Choroid plexus epithelial cell (primary cell): ENCODE measurements at places on chromosomes 13 and 19.

DNA sequence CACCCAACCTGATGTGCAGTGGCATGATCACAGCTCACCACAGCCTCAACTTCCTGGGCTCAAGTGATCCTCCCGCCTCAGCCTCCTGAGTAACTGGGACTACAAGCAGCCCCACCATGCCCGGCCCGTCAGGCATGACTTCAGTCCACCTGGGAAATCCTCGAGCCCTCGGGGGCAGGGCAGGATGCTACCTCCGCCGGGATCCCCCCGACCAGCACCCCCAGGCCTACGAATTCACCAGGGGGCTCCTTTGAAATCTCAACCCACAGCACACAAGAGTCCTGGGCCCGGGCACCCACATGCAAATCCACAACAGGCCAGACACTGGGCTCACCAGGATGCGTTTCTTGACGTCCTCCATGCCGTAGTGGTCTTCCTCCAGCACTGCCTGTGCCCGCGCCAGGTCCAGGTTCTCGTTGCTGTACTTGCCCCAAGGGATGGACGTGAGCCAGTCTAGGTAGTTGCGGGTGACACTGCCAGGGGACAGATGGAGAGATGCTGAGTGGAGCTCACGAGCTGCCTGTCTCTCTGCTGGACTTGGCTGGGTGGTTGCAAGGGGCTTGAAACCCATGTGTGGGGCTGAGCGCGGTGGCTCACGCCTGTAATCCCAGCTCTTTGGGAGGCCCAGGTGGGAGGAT lies 10.5 kb downstream of the RPL36 start:
- DNase-seq: no peak

- no peak for DNase-seq
Measured at GRCh38 chr19:45477186-45477585, 9.4 kb downstream of the FOSB start.

- DNase-seq: no peak
Measured at GRCh38 chr19:5976768-5977167, 1.2 kb downstream of the RANBP3 start.

DNA sequence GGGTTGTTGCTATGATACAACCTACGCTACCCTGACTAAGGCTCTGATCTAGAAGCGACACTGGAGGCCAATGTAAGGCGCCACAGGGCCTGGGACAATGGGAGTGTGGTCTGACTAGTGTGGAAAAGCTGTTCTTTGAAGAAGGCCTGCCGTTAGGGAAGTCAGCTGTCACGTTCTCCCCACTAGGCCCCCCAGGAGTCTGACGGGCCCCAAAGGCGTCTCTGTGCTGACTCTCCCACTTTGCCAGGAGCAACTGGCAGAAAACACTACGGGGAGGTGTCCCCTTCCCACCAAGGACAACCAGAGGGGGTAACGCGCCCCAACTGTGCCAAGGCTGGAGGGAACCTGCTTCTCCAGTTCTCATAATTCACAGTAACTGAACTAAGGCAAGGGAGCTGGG lies 25.3 kb upstream of the EIF3G start:
- no peak for DNase-seq

DNA sequence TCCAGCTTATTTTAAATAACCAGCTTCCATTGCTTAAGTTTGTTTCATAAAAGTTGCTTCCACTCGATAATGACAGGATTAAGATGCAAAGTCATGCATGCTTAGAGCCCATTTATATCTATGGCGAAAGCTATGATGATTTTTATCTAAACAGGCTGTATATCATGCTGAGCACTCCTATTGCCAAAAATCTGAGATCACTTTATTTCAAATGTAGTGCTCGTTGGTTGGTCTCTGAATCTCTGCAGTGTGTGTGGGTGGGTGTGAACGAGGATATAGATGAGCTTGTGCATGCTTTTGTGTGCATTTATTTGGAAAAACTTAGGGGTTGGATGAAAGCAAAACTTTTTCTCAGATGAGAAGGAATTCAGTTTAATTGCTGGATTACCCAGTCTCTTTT lies 27.0 kb upstream of the ARGLU1 start:
- peak; percentile 16 for DNase-seq

DNA sequence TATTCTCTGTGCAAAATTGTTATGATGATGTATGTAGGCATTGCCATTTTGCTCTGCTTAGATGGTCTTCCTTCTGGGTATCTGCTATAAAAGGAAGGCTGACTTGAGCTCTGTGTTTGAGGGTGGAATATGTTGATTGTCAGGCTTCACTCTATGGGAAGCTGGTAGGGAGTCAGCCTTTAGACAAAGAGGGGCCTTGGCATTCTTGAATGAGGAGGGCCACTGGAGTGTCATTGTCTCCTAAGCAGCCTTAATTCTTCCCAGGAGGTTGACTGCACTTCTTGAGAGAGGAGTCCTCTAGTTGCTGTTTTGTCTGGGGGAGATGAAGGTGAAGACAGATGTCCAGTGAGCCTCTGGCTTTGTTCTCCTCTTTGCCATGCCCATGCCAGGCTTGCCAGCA lies 266.8 kb downstream of the KCNRG start:
- no peak for DNase-seq

DNA sequence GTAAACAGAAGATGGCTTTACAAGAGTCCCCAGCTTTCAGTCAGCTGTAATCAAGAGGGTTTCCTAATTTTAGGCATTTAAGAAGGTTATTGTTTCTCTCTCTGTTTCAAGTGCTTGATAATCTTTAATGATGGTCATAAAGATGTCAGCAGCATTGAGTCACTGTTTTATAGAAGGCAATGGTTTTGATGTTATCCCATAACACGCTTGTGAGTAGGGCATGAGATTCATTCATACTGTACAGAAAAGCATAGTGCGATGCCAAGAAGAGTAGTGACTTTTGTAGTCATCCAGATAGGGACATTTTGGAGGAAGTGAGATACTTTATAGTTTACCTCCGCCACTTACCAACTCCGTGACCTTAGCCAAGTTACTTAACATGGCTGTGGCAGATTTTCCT lies 364.2 kb upstream of the SLC10A2 start:
- DNase-seq: no peak

DNA sequence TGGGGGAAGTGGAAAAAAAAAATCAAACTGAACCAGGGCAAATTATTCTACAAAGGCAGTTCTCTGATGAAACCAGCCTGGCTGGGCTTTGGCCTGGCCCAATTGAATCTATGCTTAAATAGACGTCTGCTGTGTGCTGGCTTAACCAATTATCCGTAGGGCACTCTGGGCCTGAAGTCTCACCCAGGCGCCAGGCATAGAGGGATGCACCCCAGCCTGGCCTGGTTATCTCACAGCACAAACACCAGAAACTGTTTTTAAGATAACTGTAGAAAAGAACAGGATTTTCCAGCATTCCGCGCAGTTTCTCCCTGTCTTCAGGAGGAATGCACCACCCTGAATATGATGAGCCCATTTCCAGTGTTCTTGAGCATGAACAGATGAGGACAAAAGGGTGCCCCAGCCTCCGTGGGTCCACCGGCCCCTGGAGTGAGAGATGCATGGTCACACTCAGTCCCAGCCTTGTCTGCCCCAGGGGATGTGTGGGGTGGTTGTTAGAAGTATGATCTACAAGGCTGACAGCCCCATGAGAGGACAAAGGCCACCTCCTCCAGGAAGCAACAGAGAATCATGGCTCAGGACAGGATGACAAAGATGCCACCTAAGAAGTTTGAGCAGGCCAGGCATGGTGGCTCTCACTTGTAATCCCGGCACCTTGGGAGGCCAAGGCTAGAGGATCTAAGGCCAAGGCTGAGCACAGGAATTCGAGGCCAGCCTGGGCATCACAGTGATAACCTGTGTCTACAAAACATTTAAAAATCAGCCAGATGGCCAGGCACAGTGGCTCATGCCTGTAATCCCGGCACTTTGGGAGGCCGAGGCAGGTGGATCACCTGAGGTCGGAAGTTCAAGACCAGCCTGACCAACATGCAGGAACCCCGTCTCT lies 50.2 kb downstream of the PEPD start:
- DNase-seq: no peak

DNA sequence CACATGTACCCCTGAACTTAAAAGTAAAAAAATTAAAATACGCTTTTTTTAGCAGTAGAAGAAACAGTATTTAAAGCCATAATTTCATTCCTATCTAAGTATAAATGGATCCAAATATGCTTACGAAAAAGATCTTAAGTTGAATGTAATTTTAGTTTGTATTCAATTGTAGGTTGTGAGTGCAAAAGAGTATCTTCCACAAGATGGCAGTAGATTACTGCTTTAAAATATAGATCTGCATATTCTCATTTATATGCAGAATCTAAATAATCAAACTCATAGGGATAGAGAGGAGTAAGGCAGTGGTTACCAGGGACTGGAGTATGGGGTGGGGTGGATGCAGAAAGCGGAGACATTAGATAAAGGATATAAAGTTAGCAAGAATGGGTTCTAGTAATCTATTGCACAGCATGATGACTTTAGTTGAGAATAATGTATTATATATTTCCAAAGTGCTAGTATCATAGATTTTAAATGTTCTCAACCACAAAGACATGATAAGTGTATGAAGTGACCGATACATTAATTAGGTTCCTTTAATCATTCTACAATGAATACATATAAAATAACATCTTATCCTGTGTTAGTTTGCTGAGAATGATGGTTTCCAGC lies 14.2 kb downstream of the OR7A17 start:
- DNase-seq: peak; percentile 50

GRCh38 chr19:13965926-13966683 lies 13.8 kb downstream of the DCAF15 start:
- DNase-seq: no peak

- peak; percentile 42 for DNase-seq
Measured at GRCh38 chr19:15379999-15380647, 536 bp upstream of the AKAP8 start.

DNA sequence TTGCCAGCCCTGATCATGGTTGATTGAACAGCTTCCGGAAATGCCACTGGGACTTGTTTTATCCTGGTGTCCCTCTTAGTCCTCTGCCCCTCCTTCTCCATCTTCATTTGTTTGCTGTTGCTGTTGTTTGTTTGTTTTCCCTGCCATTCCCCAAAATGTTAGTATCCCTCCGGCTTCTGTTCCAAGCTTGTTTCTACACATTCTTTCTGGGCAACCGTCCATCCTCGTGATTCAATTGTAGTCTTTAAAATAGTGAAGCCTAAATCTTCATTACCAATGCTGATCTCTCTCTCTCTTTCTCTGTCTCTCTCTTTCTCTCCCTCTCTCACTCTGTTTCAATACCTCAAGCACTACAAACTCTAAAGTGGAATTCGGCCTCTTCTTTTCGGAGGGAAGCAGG lies 649.3 kb upstream of the ARGLU1 start:
- no peak for DNase-seq

GRCh38 chr13:28000567-28000966 lies 12.1 kb upstream of the URAD start:
- DNase-seq: no peak

DNA sequence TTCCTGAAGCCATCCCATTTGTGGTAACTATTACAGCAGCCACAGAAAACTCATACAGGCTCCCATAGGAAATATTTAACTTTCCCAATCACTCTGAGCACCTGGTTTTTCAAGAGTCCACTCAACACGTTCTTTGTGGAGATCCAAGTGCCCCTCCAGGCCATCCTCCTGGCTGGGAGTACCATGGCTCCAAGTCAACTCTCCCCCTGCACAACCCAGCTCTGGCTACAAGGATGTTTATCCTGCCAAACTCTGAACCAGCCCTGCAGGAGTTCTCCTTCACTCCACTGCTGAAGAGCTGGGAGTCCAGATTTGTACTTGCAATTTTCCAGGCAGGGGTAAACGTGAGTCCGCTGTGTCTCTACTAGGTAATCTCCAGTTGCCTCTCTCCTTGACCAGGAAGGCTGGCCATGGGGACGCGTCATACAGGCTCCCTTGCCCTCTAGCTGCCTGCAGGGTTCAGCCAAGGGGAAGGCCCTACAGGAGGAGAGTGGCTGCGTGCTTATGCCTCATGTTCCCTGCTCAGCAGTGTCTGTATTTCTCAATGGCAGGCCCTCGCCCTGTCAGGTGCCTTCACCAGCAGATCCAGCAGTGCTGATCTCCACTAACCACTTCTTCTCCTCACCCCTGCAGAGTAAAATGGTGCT lies 29.9 kb upstream of the ARGLU1 start:
- no peak for DNase-seq

- peak; percentile 82 for DNase-seq
Measured at GRCh38 chr19:45443462-45444317, 20.0 kb upstream of the ERCC1 start.

GRCh38 chr13:83733293-83733692 lies 149.0 kb downstream of the SLITRK1 start:
- DNase-seq: no peak

DNA sequence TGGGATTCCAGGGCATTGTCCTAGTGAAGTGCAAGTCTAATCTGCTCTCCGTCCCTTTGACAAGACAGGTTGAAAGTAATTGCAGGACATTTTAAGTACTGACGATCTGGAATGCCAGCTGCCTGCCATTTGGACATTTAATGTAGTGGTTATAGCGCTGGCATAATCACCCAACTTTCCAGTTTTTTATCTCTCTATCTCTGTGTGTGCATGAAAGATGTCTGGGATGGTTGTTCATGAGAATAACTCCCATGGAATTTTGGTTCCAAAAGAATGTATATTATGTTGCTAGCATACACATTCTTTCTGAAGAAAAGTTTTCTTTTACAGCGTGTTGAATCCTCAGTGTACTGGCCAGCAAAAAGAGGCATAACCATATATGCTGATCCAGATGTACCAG lies 53.6 kb downstream of the TDRD12 start:
- DNase-seq: no peak

- peak; percentile 90 for DNase-seq
Measured at GRCh38 chr13:29508130-29508875, 87.2 kb downstream of the SLC7A1 start.

DNA sequence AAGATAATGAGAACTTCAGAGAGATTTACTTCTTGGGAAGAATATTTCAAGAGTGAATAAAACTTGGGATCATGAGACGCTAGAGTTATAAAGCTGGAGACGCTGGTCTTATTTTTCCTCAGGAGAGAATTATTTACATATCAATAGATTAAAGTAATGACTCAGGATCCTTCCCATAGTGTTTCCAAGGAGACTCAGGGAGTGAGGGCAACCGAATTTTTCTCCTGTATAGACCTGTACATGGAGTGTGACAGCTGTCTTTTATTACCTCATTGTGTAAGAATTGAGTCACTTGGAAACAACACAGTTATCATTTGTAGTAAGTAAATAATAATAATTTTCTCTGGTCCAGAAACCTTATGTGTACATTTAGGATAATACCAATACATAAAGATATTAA lies 1905.5 kb downstream of the OLFM4 start:
- DNase-seq: no peak

DNA sequence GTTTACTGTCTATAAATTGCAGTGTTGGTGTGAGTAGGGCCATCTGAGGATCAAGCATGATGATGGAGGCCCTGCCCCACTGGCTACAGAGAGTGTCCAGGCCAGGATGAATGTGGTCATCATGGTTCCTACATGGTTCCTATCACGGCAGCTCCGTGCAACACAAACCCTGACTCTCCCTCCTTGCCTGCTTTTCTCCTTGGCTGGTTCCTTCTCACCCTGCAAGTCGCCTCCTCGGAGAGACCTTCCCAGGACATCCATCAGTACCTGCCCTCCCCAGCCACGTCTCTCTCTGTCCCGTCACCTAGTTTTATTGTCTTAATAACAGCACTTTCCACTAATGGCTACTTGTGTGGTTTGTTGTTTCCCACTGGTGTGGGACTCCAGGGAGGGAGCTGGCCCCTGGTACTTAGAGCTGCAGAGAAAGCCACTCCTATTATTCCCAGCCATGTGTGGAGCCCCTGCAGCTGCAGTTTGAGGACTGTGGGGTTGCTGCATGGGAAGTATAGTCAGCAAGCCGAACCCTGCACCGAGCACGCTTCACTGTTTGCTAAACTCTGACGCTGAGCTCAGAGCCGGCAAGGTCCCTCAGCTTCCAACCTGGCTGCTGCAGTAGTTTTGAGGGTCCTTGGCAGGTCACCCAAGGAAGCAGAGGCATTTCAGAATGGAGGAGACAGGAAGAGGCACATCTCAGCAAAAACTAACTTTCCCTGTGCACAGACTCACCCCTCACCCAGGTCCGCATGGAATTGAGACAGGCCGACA lies 146.4 kb upstream of the VSTM2B start:
- no peak for DNase-seq
